ENCODE measurements at places on chromosomes 11 and 22. TPM values are rescaled to one million over a fixed set of nuclear protein-coding genes. Genes with fewer than 3 reads are reported as not detected.

DNA sequence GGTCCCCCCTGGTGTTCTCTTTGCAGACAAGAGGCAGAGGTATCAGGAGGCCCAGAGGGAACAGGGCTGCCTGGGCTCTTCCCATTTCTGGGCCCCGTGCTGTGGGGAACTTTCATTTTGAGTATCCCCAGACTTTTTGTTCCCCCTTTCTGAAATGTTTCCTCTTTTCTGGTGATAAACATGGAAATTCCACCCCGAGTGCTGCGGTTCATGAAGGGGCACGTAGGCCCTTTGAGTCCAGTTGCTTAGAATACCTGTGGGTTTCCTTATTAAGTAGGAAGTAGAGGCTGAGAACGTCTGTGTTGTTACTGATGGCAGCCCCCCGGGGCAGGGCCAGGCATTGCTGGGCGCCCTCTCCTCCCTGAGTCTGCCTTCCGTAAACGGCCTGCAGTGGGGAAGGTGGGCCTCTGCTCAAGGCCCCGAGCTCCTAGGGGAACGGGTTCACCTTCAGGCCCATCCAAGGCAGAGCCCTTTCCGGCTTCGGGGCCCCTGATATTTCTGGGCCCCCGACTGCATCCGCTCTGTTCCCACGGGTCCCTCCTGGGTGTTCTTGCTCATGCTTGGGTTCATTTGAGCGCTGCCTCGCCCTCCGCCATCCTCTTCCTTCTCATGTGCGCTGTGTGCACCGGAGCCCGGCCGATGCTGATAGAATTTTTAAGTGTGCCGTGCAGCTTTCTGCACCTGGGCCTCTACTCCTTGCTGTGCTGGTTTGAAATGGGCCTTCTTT is 12.0 kb downstream of the TBC1D22A start:
- DNase-seq: no peak

DNA sequence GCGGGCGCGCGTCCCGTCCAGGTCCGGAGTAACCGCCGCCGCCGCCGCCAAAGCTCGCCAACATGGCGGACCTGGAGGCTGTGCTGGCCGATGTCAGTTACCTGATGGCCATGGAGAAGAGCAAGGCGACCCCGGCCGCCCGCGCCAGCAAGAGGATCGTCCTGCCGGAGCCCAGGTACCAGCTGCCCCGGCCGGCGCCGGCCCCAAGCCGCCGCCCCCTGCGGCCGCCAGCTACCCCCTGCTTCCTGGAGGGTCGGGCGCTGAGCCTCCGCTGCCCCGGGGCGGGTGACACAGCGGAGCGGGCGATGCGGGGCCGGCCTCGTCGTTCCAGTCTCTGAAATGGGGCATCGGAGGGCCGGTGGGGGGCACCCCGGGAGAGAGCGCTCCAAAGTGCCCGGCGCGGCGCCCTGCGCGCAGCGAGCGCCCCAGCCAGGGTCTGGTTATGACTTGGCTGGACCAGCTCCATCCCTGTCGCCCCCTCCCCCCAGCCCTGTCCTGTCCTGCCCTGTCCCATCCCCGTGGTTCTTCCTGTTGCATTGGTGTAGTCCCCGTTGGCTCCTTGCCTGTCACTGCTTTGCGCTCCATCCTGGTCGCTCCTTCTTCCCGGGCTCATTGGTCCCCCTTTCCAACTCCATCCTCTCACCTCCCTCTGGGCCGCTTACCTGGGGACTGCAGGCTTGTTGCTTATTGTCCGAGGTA is 653 bp downstream of the GRK3 start:
- peak; percentile 20 for DNase-seq

DNA sequence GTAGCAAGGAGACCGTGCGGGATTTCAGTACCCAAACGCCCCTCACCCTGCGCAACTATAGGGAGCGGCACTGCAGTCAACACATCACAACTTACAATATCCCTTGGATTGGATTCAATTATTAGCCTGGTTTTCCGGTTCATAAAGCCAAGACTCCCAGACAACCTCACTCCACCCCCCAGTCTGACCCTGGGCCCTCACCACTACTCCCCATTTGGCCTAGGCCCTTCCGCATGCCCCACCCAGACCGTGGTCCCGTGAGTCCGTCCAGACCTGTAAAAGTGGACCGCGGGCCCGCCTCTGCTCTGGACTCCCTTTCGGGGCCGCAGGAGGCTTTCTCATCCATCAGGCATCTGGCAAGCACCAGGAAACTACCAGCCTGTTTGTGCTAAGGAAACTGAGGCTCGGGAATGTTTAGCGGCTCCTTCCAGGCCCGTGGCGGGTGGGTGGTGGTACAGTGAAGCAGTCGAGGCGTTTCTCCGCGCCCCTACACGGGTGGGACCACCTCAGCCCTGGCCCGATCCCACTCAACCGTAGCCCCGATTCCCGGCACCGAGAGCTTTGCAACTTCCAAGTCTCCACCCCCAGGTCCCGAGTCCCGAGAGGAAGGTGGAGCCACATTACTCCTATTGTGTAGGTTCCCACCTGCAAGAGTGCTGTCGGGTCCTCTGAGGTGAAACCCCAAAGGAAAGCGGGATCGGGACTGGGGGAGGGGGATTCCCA is 679 bp upstream of the DPP3 start:
- DNase-seq: peak; percentile 24

DNA sequence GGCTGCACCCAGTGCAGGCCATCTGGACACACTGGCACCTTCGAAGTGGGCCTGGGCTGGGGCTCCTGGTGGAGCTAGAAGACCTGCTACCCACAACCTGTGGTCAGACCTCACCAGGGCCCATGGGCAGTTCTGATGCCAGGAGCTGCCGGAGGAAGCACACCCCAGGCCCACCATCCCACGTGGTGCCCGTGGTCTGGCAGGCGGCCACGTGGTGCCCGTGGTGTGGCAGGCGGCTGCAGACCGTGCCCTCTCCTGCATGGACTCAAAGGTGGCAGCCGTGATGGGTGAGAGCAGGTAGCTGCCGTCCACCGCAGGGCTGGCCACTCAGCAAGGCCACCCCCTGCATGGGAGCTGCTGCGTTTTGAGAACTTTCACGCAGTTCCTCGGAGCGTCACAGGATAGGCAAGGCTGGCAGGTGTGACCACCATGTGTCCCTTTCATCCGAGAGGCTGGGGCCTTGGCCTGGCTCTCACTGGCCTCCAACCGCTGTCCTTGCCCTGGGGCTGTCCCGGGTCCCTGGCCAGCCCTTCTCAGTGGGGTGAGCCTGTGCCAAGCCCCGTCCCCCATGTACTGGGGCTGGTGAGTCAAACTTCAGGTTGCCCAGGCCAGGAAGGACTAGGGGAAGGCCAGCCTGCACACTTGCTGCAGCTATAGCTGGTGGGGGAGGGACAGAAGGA is 3.9 kb upstream of the IL17REL start:
- no peak for DNase-seq

The ANO5 gene
- total RNA-seq: not detected
